ENCODE measurements at places on chromosomes 7 and 10.

DNA sequence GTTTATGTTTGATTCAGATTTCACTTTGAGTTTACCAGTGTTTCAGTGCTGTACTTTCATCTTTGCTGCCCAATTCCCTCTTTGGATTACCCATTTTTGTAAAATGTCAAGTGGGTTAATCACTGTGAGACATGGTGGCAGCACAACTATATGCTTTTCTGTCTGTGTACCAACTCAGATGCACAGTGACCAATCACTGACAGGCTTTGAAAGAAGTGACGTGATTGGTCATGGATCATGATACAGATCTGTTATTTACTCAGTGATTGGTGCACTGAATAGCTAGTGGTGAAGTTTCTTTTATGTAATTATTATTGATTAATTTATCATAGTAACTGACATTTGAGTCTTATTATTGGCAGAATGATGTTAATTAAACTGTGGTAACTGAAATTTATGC lies 126.9 kb downstream of the SDK1 start:
- no peak for DNase-seq

GRCh38 chr7:55223023-55223422 lies 142.1 kb upstream of the LANCL2 start:
- DNase-seq: no peak

DNA sequence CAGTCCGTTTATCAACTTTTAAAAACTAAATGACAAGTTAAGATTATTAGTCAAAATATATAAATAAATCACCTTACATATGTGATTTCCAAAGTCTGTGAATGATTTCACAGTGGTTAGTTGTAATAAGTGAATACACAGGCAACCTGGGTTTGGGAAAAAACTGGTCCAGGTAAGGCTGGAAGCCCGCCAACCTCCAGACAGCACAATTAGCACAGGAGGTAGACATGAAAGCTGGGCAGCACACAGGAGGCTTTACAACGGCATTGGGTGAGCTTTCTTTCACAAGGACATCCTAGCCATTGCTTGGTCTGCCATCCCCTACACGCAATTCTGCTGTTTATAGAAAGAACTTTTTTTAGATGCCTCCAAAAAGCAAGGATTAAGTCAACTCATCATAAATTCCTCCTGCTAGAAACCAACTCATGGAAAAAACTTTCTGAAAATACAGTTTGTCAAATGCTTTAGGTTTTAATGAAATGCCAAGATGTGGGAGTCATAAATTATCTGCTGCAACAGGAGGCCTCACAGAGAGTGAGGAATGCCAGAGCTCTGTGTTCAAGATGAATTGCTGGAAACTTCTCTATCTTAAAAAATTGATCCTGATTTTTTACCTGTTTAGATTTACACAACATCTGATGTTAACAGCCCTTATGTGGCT lies 346.8 kb upstream of the NFE2L3 start:
- DNase-seq: no peak

DNA sequence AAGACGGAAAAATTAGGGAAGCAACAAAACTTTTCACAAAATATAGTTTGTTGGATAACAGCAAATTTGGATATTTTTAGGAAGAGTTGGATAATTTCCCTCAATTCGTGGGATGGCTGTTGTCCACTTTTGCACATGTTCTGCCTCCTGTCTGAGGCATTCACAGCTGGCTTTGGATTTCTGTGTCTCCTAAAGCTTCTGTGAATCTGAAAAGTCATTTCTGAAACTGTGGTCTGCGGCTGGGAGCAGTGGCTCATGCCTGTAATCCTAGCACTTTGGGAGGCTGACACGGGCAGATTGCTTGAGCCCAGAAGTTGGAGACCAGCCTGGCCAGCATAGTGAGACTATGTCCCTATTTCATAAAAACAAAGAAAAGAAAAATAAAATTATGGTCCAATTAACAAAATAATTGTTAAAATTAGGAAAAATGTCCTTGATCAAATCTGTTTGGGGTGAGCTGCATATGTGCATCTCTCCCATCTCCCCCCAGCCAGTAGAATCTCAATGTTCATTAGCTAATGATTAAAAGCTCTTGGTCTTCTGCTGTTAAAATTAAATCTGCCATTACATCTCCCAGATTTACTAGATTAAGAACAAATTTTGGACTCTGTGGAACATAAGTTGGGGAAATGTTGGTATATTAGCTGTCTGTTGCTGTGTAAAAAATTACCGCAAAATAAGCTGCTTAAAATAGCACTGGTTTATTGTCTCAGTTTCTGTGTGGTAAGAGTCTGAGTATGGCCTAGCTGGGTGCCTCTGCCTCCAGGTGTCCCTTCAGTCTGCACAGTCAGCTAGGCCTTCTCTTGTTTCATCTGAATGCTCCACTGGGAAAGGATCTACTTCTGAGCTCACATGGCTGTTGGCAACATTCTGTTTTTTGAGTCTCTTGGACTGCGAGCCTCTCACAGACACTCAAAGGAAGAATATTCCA lies 332.0 kb upstream of the FZD1 start:
- DNase-seq: no peak

DNA sequence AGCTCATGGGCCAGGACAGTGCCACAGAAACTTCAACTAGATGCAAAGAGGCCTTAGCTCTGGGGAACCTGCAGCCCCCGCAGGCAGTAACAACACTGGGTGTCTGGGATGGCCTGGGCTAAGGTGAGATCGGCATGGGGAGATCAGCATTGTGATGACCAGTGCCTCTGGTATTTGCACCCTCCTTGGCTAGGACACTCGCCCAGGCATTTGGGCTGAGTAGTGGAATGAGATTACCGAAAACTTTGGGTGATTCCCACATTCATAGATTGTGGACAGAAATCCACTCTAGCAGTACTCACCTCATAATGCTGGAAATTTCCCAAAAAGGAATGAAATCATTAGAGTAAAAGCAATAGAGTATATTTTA lies 70.6 kb upstream of the ZMIZ2 start:
- no peak for DNase-seq

DNA sequence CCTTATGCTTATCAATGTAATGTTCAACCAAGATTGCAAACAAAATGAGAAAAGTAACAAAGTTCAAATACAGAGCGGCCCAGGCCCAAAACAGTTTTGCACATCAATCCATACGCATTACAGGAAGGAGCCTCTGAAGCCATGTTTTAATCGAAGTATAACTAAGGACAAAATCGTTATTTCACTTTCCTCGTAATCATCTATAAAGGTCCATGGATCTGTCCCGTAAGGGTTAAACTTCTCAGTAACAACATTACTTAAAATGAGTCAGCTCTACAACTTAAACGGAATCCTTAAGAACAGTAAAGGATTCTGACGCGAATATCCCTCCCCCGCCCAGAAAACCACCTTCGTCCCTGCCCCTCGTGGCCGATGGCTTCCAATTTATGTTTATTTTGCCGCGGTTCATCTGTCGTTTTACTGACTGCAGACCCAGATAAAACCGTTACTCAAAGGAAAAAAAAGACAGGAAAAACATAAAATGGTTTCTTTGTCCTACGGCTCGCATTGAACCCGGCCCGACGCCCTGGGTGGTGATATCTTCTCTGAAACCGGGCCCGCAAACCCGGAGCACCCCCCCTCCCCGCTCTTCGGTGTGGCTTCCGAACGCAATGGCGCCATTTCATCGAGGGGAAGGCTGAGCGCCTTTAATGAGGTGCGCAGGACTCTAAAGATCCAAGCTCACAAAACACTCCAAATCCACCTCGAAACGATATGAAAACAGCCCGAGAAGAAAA lies 1.1 kb downstream of the HNRNPA2B1 start:
- no peak for DNase-seq

DNA sequence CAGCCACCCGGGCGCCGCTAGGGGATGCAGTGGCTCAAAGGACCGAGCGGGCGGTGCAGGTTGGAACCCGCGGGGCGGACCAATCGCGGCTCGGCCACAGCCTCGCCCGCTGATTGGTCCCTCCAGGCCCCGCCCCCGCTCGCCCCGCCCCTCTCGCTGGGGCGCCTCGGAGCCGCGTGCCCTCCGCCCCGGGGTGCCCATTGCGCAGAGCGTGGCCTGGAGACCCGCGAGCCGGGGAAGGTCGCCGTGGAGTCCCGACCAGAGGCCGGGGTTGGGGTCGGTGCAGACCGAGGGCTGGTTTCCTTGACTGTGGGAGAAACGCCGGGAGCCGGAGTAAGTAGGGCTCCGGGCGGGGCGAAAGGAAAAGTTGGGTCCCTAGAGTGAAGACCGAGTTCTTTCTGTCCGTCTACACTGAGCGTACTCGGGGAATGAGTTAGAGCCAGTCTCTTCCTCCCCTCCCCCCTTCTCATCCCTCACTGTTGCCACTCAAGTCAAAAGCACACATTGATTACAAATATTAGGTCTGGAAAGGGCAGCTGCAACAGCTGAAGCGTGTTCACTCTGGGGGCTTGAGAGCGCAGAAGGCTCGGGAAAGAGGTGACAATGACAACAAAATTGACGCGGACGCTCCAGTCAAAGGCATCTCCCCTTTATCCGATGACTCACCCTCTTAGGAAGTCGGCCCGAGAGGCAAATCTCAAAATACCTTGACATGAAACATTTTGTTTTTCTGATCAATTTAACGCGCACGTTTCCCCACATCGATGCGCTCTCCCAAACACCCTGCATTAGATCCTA lies 843 bp upstream of the GATA3 start:
- no peak for DNase-seq

GRCh38 chr10:101394524-101395133 lies 40.7 kb downstream of the BTRC start:
- DNase-seq: no peak

DNA sequence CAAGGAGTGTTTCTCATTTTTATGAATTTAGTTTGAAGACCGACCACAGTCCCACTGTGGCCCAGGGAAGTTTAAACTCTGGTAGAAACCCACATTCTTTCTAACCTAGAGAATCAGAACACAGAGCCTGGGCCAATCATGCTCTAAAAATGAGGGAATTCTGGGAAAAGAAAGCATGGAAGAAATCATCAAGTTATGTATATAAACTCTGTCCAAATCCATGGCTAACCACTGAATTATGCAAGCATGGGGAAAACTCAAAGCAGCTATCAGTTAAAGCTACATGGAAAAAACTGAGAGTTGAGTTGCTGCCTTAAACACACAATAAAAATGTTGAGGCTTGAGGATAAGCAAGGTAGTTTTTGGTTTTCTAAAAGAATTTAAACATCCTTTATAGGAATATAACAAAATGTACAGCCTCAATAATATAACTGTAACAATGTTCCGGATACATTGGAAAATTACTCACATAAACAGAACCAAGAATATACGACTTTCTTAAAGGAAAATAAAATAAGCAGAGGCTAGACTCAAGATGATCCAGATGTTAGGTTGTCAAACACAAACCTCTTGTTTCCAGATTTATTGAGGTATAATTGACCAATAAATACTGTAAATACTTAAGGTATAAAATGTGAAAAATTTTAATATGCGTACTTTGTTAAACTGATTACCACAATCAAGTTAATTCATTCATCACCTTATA lies 311.2 kb upstream of the GNAI1 start:
- no peak for DNase-seq

GRCh38 chr10:123939591-123939990 lies 48.0 kb upstream of the CPXM2 start:
- no peak for DNase-seq

- DNase-seq: no peak
Measured at GRCh38 chr10:5443429-5443828, 31.1 kb downstream of the NET1 start.

GRCh38 chr10:32941357-32941756 lies 16.7 kb downstream of the ITGB1 start:
- no peak for DNase-seq

DNA sequence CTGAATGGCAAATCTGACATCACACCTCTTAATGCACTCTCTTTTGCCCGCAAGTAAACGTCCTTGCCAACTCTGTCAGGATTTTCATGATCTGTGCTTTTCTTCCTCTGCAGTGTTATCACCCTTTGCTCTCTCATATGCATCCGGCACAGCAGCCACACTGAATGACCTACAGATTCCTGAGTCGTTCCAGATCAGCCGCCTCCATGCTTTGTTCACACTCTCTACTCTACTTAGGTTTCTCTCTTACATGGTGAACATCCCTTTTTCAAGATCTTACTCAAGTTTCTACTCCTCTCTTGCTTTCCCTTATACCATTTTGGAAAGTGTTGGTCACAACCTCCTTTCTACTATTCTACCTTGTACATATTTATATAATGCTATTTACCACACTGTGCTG lies 127.7 kb upstream of the AOAH start:
- no peak for DNase-seq

DNA sequence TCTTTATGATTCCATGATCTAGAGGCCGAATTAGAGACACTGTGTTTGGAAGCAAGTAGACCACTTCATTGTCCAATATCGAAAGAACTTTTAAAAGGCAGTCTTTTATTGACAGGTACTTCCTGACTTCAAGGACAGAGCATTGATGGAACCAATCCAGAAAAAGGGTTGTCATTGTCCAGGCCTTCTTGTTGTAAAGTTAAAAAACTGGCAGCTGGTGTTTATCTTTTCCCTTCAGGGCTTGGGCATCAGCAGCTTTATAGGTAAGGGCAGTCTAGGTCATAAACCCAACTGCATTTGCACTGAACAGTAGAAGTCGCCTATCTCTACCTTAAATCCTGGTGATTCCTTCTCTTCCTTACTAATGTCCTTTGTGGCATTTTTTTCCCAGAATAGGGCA lies 95.6 kb downstream of the ST7 start:
- no peak for DNase-seq
